ENCODE measurements at places on chromosomes 13 and 19. TPM values are rescaled to one million over a fixed set of nuclear protein-coding genes. Genes with fewer than 3 reads are reported as not detected.

Gene EXOC3L2
- not detected for total RNA-seq

Gene MAST3
- total RNA-seq, result 4.4 TPM

Gene AXL
- 43.2 TPM for total RNA-seq

Gene VPS36
- total RNA-seq, result 64.3 TPM

Gene MAP4K1
- 0.33 TPM for total RNA-seq

Gene FPR1
- total RNA-seq, result not detected

Gene LIM2
- not detected for total RNA-seq

Gene ZNF541
- total RNA-seq, result 0.69 TPM

Gene LILRA1
- total RNA-seq, result not detected

Gene ATP8B3
- 1.7 TPM for total RNA-seq

Gene LGALS4
- not detected for total RNA-seq

Gene HPN
- 0.73 TPM for total RNA-seq

Gene CYP2A13
- not detected for total RNA-seq

Gene ZNF628
- 1.7 TPM for total RNA-seq

Gene NANOS3
- total RNA-seq, result not detected
